ENCODE measurements at places on chromosomes 7 and 10. TPM values are rescaled to one million over a fixed set of nuclear protein-coding genes. Genes with fewer than 3 reads are reported as not detected.

The TMEM26 gene
- polyA plus RNA-seq: 0.06 TPM

DNA sequence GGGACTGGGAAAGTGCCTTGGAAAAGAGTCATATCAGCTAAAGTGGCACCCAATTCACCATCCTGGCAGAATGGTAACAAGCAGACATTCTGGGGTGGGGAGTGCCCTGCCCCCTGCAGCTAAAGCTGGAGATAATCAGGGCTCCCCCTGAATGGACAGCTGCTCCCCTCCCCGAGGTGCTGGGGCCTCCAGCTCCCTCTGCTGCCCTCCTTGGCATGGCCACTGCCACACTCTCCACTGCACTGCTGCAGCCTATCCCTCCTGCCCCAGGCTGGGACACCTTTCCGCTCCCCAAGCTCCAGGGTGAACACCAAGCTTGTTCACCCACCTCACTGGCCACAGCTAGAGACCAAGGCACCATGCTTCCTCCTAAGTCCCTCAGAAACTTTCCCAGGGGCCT lies 9.8 kb upstream of the PARD3 start:
- DNase-seq: peak; percentile 38
- H3K36me3 ChIP-seq: no peaks in the 10 kb centered on the region
- no peaks in the 10 kb centered on the region for H3K4me1 ChIP-seq

GRCh38 chr10:69401416-69401815 lies 15.3 kb downstream of the TACR2 start:
- DNase-seq: no peak
- H3K27me3 ChIP-seq: no peaks in the 10 kb centered on the region
- peaks cover 14% of the 10 kb centered on the region for H3K36me3 ChIP-seq
- H3K27ac ChIP-seq: no peak overlapping the region

The GNAT3 gene
- polyA plus RNA-seq: not detected

GRCh38 chr10:123395906-123396305 lies 241.7 kb downstream of the BUB3 start:
- no peaks in the 10 kb centered on the region for H3K36me3 ChIP-seq
- no peak for DNase-seq
- H3K4me3 ChIP-seq: no peak overlapping the region

DNA sequence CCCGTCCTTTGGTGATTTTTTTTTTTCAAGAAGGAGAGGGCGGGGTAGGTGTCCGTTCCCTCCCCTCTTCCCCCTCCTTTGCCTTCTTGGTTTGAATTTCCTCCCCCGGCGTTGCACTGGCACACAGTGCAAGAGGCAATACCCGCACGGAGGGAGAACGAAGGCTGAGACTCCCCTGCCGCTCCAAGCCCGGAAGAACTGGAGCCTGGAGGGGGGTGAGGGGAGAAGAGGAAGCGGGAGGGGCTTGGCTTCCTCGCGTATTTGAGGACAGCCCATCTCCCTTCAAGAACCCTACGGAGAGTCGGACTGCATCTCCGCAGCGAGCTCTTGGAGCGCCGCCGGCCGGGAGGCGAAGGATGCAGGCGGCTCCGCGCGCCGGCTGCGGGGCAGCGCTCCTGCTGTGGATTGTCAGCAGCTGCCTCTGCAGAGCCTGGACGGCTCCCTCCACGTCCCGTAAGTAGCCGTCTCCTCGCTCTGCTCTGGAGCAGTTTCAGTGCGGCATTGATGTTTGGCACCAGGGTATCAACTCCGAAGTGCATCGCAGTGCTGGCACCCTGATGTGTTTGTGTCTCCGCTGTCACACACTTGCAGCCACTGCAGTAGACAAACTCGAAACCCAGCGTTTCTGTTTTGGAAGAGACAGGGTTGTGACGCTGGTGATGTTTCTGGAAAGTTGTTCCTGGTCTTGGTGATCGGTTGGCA lies at the start of gene CNTNAP2:
Gene CNTNAP2 (plus strand): TSS at position 281 of the 702 bp plus-strand sequence. CDS start 76 bp downstream, at position 357.
- H3K27me3 ChIP-seq: no peaks in the 10 kb centered on the region
- peak within 1 kb of the TSS; percentile 56 for H3K27ac ChIP-seq
- no peaks in the 10 kb centered on the region for H3K4me1 ChIP-seq
- H3K4me3 ChIP-seq: peak within 1 kb of the TSS; percentile 86
- peak; percentile 86 for DNase-seq

GRCh38 chr10:31010062-31010461 lies 21.6 kb downstream of the ZNF438 start:
- peaks cover 13% of the 10 kb centered on the region for H3K4me1 ChIP-seq
- H3K36me3 ChIP-seq: no peaks in the 10 kb centered on the region
- no peak overlapping the region for H3K4me3 ChIP-seq
